ENCODE measurements at places on chromosomes 5 and 9. TPM values are rescaled to one million over a fixed set of nuclear protein-coding genes. Genes with fewer than 3 reads are reported as not detected.

The RORB gene
- polyA plus RNA-seq = 0.44 TPM

The SEC24A gene
- 3.7 TPM for polyA plus RNA-seq

The ARSI gene
- not detected for polyA plus RNA-seq

The COQ4 gene
- 36.3 TPM for polyA plus RNA-seq

The PCDHB11 gene
- 0.37 TPM for polyA plus RNA-seq

The CAMK2A gene
- 11.5 TPM for polyA plus RNA-seq

Data from heart right ventricle (tissue), 16 donors.